ENCODE measurements at places on chromosomes 16 and 17.
A peak's percentile ranks its signal among the peaks of the same experiment; 100 is the strongest.

DNA sequence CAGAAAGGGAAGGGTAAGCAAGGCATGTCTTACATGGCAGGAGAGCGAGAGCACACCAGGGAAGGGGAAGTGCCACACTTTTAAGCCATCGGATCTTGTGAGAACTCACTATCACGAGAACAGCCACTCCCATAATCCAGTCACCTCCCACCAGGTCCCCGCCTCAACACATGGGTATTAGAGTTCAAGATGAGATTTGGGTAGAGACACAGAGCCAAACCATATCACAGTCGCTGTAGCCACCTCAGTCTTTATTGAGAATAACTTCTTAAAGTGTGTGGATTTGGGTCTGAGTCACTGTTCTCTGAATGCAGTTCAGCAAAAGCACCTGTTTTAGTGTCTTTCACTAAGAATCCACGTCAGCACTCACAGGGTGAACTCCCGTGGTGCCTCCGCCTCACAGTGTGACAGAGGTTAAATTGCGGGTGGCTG lies 195.2 kb upstream of the CHMP6 start:
- DNase-seq = no peak

GRCh38 chr17:37829592-37830123 lies 84.8 kb upstream of the HNF1B start:
- DNase-seq = no peak

DNA sequence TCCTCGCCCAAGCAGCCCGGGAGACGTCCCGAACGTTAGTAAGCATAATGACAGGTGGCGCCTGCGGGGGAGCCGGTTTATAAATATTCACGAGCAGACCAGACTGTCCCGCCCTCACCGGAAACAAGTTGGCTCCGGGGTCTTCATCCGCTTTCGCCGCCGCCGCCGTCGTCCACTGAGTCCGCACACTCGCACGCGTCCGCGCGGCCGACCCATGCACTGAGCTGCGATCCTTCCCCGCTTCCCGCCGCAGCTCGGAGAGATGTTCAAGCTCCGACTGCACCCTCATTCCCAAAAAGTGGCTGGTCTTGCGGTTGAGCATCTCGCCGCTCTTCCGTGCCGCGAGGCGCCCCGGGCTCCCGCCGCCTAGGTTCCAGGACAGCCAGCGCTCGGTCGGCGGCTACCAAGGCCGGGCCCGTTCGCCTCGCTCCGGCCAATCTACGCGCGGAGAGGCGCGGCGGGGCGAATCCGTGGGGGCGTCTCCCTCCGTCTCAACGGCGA lies 385 bp downstream of the CFAP119 start:
- no peak for DNase-seq

DNA sequence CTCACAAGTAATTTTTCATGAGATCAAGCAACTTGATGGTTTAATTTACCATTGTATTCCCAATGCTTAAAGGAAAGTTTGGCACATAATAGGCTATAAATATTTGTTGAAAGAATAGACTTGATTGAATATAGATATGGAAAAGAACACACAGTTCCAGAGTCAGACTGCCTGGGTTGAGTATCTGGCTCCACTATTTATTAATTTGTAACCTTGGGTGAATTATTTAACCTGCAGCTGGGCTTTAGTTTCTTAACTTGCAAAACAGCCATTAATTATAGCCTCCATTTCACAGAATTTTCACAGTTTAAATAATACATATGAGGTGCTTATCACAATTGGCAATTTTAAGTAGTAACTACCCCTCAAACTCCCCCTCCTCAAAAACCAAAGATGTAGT lies 73.6 kb downstream of the NCOR1 start:
- DNase-seq = no peak

DNA sequence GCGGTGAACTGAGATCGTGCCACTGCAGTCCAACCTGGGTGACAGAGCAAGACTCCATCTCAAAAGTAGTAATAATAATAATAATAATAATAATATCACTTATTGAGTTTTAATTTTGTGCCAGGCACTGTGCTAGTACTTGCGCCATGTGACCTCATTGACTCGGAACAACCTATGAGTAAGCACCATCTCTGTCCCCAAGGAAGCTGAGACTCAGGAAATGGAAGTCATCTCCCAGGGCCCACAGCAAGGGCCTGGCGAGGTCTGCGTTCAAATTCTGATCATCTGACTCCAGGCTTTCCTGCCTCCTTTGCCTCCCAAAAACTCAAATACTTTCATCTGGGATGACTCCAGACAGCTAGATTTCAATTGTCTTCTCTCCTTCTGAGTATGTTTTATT lies 162.9 kb downstream of the SEC14L1 start:
- DNase-seq = no peak

DNA sequence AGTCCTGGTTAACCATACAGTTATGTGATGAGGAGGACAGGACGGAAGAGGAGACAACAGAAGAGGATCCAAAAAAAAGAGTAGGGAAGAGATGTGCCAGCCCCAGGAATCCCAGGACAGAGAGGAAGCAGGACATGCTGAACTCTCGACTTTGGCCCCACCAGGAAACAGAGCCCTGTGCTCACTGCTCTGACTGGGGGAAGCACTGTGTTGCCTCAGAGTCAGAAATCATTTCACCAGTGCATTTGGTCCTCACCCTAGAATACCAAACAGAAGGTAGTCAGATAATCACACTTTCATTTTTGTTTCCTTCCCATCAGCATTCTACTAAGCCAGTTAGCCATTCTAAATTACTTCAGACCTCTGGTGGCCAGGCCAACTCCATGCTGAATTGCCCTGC lies 421.0 kb upstream of the CDH5 start:
- no peak for DNase-seq

- DNase-seq = no peak
Observed at GRCh38 chr17:19372439-19372838, 5.9 kb upstream of the MAPK7 start.

- no peak for DNase-seq
Observed at GRCh38 chr17:28917465-28917864, 14.6 kb upstream of the DHRS13 start.

DNA sequence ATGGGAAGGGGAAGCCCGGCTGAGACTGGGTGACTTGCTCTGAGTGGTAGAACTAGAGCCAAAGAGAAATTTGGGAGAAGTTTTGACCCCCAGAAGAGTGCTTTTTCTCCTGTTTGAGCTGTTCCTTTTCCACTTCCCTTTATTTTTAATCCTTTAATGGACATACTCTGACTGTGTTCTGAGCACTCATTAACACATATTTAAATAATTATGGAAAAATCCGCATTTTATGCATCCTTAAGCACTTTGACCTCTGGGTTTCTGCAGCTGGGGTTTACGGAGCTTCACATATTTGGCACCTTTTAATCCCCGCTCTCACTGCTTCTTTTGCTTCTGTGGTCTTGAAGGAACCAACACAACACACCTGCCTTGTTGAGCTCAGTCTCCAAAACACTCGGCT lies 114.7 kb downstream of the FOXL1 start:
- no peak for DNase-seq

DNA sequence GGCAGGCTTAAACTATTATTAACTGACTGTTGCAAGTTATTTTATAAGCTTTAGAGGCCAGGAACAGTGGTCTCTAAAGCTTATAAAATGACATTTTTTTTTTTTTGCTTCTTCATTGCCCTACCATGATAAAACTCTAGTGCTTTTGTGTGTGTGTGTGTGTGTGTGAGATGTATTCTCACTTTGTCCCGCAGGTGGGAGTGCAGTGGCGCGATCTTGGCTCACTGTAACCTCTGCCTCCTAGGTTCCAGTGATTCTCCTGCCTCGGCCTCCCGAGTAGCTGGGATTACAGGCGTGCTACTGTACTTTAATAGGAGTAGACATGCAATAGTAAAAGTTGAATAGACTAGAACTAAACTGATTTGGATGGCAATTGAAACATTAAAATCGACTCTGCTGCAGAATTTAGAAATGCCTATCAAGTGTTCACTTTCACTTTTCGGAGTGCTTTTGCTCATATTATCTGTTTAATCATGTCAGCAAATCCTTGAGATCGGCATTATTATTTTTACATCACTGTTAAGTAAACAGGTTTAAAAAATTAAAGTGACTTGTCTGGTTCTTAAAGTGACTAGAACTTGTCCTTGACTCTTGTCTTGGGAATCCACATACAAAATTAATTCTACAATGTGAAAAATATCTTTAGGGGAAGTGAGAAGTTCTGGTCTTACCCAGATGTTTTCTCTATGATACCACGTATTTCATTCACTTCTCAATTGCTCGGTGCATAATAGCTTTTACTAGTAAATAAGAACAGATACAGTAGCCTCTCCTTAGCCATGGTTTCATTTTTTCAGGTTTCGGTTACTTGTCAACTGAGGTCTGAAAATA lies 8.4 kb upstream of the PCTP start:
- DNase-seq = no peak

DNA sequence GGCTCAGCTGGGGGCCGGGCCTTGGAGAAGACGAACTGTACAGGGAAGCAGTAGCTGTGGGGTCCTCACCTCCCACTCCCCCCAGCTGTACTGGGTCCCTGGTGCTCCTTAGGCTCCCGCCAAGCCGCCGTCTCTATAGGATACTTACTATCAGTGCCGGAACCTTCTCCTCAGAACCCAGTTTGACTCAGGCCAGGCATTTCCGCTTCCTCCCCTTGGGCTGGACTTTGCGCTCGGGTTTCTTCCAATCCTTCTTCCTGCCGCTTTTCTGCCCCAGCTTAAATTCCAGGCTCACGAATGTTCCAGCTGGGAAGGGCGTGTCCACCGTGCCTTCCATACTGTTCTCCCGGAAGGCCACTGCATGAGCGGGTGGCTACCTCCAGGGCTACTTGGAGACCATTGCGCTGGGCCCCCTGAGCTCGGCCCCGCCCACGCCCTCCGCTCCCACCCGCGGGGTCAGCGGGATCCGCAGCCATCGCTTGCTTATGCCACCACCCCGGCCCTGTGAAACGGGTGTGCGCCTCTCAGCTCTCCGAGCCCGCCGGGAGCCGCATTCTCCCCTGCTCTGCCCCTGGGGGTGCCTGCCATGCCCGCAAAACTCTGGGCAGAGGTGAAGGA lies 1795.9 kb downstream of the TP53TG3F start:
- no peak for DNase-seq

DNA sequence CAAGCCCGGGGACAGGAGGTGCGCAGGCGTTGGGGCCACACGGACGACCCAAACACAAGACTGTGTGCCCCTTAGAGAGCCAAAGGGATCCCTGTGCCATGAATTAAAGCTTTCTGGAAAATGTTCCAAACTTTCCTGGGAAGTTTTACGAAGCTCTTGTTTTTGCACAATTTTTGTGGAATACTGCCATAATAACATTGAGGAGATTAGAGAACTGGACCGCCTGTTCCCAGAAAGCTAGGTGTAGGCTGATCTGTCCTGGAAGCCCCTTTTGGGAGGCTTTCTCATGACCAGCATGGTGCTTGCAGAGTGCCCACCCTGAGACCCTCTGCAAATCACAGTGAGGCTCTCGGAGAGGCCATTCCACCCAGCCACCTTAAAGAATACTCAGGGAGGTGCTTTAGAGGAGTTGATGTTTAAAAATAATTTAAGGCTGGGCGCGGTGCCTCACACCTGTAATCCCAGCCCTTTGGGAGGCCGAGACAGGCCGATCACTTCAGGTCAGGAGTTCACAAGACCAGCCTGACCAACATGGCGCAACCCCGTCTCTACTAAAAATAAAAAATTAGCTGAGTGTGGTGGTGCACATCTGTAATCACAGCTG lies 1.1 kb downstream of the KDM8 start:
- no peak for DNase-seq

DNA sequence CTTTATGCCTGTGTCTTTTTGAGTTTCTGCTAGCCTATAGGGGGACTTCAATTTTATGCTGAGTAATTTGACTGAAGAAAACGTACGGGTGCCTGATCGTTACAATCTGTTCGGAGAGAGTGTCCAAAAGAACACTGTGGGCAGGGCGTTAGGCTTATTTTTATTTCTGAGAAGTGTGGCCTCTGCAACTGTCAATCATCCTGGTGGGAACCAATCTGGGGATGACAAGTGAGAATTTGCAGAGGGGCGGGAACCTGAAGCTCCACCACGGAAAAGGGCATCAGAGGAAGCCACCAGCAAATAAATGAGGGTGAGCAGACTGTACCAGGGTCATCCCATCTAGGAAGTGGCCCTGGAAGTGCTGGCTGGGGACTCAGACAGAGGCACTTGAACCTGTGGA lies 12.0 kb upstream of the CDYL2 start:
- no peak for DNase-seq

DNA sequence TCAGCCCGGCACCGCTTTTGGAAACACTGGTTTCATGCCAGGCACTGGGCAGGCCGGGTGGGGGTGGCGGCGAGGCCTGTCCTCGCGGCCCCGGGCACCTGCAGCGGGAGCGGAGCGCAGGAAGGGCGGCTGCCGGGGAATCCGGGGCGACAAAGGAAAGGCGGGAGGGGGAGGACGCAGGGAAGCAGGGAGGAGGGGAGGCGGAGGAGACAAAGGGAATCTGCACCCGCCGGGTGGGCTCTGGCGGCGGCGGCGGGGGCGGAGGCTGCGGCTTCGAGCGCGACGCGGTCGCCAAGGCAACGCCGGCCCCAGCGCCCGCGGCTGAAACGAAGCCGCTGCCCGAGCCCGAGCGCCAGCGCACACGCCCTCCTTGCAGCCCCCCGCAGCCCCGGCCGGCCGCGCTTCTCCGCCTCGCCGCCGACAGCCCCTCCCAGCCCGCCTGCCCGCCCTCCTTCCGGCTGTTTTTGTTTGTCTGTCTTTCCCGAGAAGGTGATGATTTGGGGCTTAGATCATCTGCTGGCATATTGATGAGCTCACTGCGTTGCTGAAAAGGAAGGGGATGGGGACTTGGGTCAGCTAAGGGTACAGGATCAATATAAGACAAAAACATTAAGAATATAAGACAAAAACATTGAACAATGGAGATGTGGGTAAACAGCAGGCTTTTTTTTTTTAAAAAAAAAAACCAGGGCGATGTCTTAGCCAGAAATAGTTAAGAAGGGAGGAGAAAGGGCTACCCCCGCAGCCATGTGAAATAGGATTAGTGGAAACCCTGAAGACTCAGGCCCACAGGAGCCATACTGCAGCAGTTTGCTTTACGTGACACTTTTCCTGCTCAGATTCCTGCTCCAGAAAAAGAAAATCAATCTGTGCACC lies 32.7 kb downstream of the CDK5R1 start:
- peak; percentile 22 for DNase-seq

DNA sequence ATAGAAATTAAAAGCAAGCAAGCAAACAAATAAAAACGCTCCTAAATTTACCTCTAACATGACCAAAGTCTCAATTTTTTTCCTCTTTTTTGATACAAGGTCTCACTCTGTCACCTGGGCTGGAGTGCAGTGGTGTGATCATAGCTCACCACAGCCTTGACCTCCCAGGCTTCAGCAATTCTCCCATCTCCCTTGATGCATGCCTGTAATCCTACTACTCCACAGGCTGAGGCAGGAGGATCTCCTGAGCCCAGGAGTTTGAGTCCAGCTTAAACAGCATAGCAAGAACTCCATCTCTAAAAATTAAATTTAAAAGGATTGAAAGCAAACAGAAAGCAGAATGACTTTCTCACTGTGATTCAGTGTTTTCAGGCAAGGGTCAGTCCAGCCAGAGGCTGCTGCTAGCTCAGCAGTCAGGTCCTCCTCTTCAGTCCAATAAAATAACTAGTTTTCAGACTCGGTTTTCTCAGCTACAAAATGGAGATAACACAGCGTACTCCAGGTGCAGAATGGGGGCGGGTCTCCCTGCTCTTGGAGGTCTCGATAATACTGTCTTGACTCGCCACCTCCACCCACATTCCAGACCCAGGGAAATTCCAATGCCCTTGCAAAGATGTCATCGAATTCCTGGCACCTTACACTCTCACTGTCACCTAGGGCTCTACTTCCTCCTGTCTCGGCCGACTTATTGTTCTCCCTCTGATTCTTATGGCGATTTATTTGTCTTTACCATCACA lies 20.7 kb upstream of the MRTFB start:
- DNase-seq = no peak

GRCh38 chr17:82664701-82665182 lies 16.5 kb upstream of the WDR45B start:
- DNase-seq = no peak

GRCh38 chr17:68460146-68460545 lies 2.9 kb upstream of the WIPI1 start:
- no peak for DNase-seq

Measured in midbrain (tissue), 1 donor.